Left lung (tissue), 14 donors: ENCODE measurements at places on chromosomes 5 and 9. TPM values are rescaled to one million over a fixed set of nuclear protein-coding genes. Genes with fewer than 3 reads are reported as not detected.

C9 gene
- total RNA-seq: 0.58 TPM

FOXD4L6 gene
- not detected for total RNA-seq

ZMAT2 gene
- total RNA-seq: 43.8 TPM

PLEKHG4B gene
- 1.2 TPM for total RNA-seq

F2RL1 gene
- 6.5 TPM for total RNA-seq

PCDHA4 gene
- 0.79 TPM for total RNA-seq

BAAT gene
- total RNA-seq: 18.6 TPM

CCDC192 gene
- not detected for total RNA-seq

NRARP gene
- total RNA-seq: 11.3 TPM

OBP2B gene
- total RNA-seq: not detected

KLF9 gene
- total RNA-seq: 42.0 TPM

PDE4D gene
- 57.1 TPM for total RNA-seq

PCDHGA9 gene
- total RNA-seq: 4.6 TPM

RASEF gene
- total RNA-seq: 16.9 TPM

SAXO1 gene
- total RNA-seq: not detected

ARHGEF39 gene
- 1.5 TPM for total RNA-seq

- DNase-seq: no peak
- H3K27me3 ChIP-seq: no peaks in the 10 kb centered on the region
- peaks cover 2% of the 10 kb centered on the region for H3K36me3 ChIP-seq
Observed at GRCh38 chr9:35711501-35712428, 20.2 kb downstream of the TLN1 start.

DNA sequence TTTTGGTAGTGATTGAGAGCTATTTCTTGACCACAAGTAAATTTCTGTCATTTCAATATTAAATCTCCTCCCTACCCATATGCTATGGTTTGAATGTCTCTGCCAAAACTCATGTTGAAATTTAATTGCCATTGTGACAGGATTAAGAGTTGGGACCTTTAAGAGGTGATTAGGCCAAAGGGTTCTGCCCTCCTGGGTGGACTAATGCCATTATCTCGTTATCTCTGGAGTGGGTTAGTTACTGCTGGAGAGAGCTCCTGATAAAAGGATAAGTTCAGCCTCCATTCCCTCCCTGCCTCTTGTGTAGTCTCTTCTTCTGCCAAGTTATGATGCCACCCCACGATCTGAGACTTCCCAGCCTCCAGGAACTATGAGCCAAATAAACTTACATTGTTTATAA, 3.6 kb upstream of the DRD1 start:
- no peak for DNase-seq
- H3K27me3 ChIP-seq: peaks cover 91% of the 10 kb centered on the region
- H3K27ac ChIP-seq: no peak overlapping the region
- no peak overlapping the region for H3K4me3 ChIP-seq
- H3K36me3 ChIP-seq: no peaks in the 10 kb centered on the region

GRCh38 chr5:2511126-2511525, 240.4 kb downstream of the IRX2 start:
- H3K27ac ChIP-seq: no peak overlapping the region
- no peaks in the 10 kb centered on the region for H3K27me3 ChIP-seq
- no peaks in the 10 kb centered on the region for H3K4me1 ChIP-seq
- no peaks in the 10 kb centered on the region for H3K36me3 ChIP-seq
- no peak for DNase-seq

GRCh38 chr9:84928419-84928818, 258.9 kb downstream of the NTRK2 start:
- no peaks in the 10 kb centered on the region for H3K4me1 ChIP-seq
- H3K27me3 ChIP-seq: no peaks in the 10 kb centered on the region
- H3K27ac ChIP-seq: no peak overlapping the region
- DNase-seq: no peak
- H3K36me3 ChIP-seq: no peaks in the 10 kb centered on the region
- no peak overlapping the region for H3K4me3 ChIP-seq

DNA sequence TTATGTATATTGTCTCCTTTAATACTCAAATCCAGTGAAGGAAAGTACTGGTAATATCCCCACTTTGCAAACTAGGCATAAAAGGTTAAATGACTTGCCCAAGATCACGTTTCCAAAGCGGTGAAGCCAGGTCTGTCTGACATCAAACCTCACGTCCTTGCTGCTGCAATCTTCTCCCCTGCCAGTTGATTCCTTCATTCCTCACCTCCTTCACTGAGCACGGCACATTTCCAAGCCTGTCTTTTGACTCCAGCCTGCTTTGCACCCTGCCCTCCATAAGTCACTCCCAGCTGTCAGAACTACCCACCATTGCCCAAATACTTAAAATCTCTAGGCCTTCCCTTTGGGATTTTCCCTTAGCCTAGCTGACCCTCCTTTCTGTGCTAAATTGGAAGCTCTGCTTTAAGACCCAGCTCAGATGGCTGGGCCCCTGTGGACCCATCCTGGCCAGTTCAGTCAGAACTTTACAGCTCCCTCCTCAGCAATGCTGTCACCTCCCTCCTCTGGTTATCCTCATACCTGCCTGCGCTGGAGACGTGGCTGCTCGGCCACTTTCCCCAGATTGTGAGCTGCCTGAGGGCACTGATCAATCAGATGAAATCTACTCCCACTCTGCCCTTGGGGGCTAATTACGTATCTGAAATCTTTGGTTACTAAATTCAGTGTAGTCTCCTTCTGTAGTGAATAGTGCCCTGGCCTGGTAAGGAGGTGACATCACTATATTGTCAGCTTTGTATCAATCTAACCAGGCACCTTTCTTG, 51.2 kb downstream of the SLC36A1 start:
- no peaks in the 10 kb centered on the region for H3K36me3 ChIP-seq
- H3K27ac ChIP-seq: no peak overlapping the region
- H3K4me3 ChIP-seq: no peak overlapping the region

DNA sequence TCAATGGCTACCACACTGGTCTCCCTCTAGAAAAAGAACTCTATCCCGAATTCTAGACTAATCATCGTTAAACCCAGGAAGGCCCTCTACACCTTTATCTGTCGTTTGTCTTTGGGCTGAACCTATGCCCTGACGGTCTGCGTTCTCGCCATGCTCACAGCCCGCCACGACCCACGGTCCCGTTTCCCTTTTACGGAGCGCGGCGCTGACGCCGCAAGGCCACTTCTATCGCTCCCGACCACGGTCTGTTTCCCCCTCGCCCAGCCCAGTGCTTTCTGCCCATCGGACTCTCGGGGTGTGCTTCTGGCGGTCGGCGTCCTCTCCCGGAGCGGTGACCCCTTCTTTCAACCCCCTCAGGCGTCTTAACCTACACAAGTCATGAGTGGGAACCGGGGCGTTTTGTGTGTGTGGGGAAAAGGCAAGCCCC, 974 bp downstream of the C9orf40 start:
- H3K4me1 ChIP-seq: peaks cover 14% of the 10 kb centered on the region
- no peaks in the 10 kb centered on the region for H3K36me3 ChIP-seq
- H3K27me3 ChIP-seq: no peaks in the 10 kb centered on the region
- DNase-seq: peak; percentile 46

DNA sequence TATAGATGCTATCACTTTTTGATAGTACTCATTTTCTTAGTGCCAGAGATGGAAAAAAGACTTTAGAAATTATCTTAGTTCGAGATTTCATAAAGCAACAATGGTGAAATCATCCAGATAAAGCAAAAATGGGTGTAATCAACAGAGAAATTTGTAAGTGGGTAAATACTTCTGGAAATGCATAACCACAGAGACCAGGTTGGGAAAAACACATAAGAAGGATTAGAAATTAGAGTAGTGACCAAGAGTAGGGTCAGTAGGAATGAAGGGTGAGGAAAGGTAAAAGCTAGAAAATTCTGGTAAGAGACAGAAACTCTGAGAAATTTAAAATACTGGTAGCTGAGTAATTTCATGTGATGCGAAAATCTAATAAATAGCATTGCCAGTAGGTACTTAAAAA, 11.2 kb downstream of the EDIL3 start:
- no peak overlapping the region for H3K4me3 ChIP-seq
- DNase-seq: no peak
- H3K27me3 ChIP-seq: no peaks in the 10 kb centered on the region
- no peaks in the 10 kb centered on the region for H3K36me3 ChIP-seq

GRCh38 chr9:107874137-107874536, 384.6 kb upstream of the KLF4 start:
- H3K27me3 ChIP-seq: no peaks in the 10 kb centered on the region
- peaks cover 24% of the 10 kb centered on the region for H3K4me1 ChIP-seq
- no peak for DNase-seq
- no peaks in the 10 kb centered on the region for H3K36me3 ChIP-seq
- no peak overlapping the region for H3K4me3 ChIP-seq

- H3K27me3 ChIP-seq: no peaks in the 10 kb centered on the region
- no peak overlapping the region for H3K4me3 ChIP-seq
- no peak for DNase-seq
- H3K36me3 ChIP-seq: no peaks in the 10 kb centered on the region
Observed at GRCh38 chr5:18264126-18264882, 630.0 kb downstream of the TAF11L14 start.

DNA sequence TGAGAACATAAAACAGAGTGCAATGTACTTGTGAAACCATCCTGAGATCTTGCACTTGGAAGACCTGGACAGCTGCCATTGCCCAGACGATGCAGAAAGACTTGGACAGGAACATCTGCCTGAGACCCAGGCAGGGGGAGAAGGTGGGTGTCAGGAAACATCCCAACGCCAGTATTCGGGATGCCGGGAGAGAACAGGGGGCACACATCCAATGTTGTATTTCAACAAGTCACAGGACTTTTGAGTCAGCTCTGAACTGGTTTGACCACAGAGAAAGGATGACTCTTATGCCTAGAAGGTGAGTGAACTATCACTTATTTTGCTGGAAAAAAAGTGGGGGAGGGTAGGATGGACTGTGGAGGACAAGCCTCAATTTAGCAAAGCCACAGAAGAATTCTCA, 124.6 kb downstream of the ROR2 start:
- no peak for DNase-seq
- no peak overlapping the region for H3K27ac ChIP-seq
- no peaks in the 10 kb centered on the region for H3K4me1 ChIP-seq
- H3K4me3 ChIP-seq: no peak overlapping the region

- no peak overlapping the region for H3K27ac ChIP-seq
- H3K4me3 ChIP-seq: no peak overlapping the region
- H3K27me3 ChIP-seq: no peaks in the 10 kb centered on the region
- no peaks in the 10 kb centered on the region for H3K36me3 ChIP-seq
Observed at GRCh38 chr5:68714810-68715209, 379.0 kb upstream of the SLC30A5 start.

GRCh38 chr9:87587356-87587745, 89.7 kb downstream of the DAPK1 start:
- H3K4me1 ChIP-seq: peaks cover 7% of the 10 kb centered on the region
- no peak overlapping the region for H3K4me3 ChIP-seq
- no peaks in the 10 kb centered on the region for H3K27me3 ChIP-seq

DNA sequence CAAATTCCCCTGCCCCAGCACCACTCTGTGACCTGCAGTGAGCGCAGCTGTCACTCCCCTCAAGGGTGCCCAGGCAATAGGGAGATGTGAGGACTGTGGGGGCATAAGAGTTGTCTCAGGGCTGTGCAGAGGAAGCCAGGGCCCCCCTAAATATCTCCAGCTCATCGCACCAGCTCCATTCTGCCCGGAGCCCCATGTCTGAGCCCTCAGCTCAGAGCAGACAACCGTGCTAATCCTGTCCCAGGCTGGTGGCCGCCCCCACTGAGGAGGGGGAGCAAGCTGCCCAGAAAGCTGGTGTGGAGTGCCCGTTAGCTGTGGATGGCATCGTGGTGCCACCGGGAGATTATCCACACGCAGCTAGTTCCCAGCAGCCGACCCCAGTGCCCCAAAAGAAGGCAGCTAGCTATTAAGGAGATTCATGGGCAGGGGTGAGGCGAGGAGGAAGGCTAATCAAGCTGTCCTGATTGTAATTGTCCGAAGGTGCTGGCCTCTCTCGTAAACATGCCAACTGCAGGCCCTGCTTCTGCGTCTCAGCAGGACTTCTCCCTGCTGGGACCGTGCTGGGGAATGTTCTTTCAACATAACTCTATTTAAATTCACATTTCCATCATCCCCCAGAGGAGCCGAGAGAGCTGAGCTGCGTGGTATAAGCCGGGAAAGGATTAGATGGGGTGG, 17.0 kb upstream of the FIBCD1 start:
- no peaks in the 10 kb centered on the region for H3K36me3 ChIP-seq
- H3K4me1 ChIP-seq: no peaks in the 10 kb centered on the region
- H3K27ac ChIP-seq: no peak overlapping the region

GRCh38 chr5:148336704-148337435, 1.5 kb downstream of the SPINK9 start:
- no peaks in the 10 kb centered on the region for H3K36me3 ChIP-seq
- H3K27ac ChIP-seq: no peak overlapping the region
- no peaks in the 10 kb centered on the region for H3K4me1 ChIP-seq
- no peaks in the 10 kb centered on the region for H3K27me3 ChIP-seq
- H3K4me3 ChIP-seq: no peak overlapping the region

GRCh38 chr9:15354713-15355112, 47.7 kb upstream of the TTC39B start:
- no peaks in the 10 kb centered on the region for H3K36me3 ChIP-seq
- H3K27me3 ChIP-seq: no peaks in the 10 kb centered on the region
- H3K4me1 ChIP-seq: no peaks in the 10 kb centered on the region
- no peak for DNase-seq

DNA sequence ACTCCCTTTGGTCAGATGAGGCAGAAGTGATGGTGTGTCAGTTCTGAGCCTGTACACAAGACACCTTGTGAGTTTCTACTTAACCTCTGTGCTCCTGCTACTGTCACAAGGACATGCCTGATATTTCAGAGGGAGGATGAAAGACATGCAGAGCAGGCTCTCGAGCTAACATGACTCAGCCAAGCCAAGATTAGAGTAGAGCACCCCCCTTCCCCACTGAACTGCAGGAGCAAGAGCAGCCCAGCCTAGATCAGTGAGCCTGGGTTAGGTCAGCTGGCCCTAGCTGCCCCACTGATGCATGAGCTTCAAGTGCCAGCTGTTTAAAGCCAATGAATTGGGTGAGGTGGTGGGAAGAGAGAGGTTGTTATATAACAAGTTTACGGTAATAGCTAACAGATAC, 36.7 kb downstream of the BRINP1 start:
- no peaks in the 10 kb centered on the region for H3K27me3 ChIP-seq
- no peak for DNase-seq
- no peak overlapping the region for H3K4me3 ChIP-seq
- no peaks in the 10 kb centered on the region for H3K36me3 ChIP-seq

GRCh38 chr5:1445689-1446601, 705 bp upstream of the SLC6A3 start:
- DNase-seq: no peak
- H3K27me3 ChIP-seq: peaks cover 38% of the 10 kb centered on the region
- peaks cover 4% of the 10 kb centered on the region for H3K4me1 ChIP-seq
- H3K27ac ChIP-seq: no peak overlapping the region

GRCh38 chr9:116959809-116960208, 272.7 kb downstream of the TRIM32 start:
- H3K27me3 ChIP-seq: peaks cover 20% of the 10 kb centered on the region
- no peak overlapping the region for H3K4me3 ChIP-seq
- no peak for DNase-seq
- no peaks in the 10 kb centered on the region for H3K4me1 ChIP-seq

GRCh38 chr5:2904399-2904798, 152.9 kb upstream of the IRX2 start:
- H3K27me3 ChIP-seq: no peaks in the 10 kb centered on the region
- no peak for DNase-seq
- H3K4me3 ChIP-seq: no peak overlapping the region
- H3K27ac ChIP-seq: no peak overlapping the region
- H3K4me1 ChIP-seq: no peaks in the 10 kb centered on the region

GRCh38 chr9:131613921-131614320, 68.6 kb downstream of the PRRT1B start:
- H3K27ac ChIP-seq: no peak overlapping the region
- H3K36me3 ChIP-seq: peaks cover 88% of the 10 kb centered on the region
- no peak overlapping the region for H3K4me3 ChIP-seq
- no peaks in the 10 kb centered on the region for H3K27me3 ChIP-seq
- no peak for DNase-seq
